ENCODE measurements at places on chromosomes 1 and 21. TPM values are rescaled to one million over a fixed set of nuclear protein-coding genes. Genes with fewer than 3 reads are reported as not detected.

The HSD11B1 gene
- 1.2 TPM for total RNA-seq

The MTX1 gene
- 13.6 TPM for total RNA-seq

GRCh38 chr21:27190601-27191000 is 223.7 kb upstream of the ADAMTS5 start:
- DNase-seq = peak; percentile 63

GRCh38 chr1:156204686-156205085 is 8.1 kb upstream of the PMF1 start:
- DNase-seq = no peak

DNA sequence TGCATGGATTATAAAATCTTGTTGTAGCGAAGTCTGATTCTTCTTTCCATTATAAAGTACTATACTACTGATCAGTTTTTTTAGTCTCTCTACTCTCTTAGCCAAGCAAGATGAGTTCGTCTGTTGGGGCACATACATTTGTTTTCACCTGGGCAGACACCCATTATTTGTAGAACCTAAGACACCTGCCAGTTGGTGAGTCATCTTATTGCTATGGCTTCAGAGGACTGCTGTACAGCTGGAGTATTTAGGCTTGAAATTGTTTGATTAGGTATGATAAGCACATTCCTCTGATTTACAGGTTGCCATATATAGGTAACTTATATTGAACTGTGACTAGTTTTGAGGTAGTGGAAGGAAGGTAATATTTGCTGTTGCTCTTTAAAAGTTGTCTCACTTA is 17.2 kb downstream of the RBM15 start:
- no peak for DNase-seq

Measured in urinary bladder (tissue), 4 donors.